ENCODE measurements at places on chromosomes 1 and 21. TPM values are rescaled to one million over a fixed set of nuclear protein-coding genes. Genes with fewer than 3 reads are reported as not detected.

AKIRIN1 gene
- 49.3 TPM for polyA plus RNA-seq

PLCH2 gene
- 5.0 TPM for polyA plus RNA-seq

LCE2A gene
- not detected for polyA plus RNA-seq

LRRC53 gene
- polyA plus RNA-seq: 0.25 TPM

PGLYRP3 gene
- polyA plus RNA-seq: not detected

NBL1 gene
- 53.5 TPM for polyA plus RNA-seq

DISC1 gene
- polyA plus RNA-seq: 2.4 TPM

LEMD1 gene
- polyA plus RNA-seq: 1.0 TPM

FCMR gene
- polyA plus RNA-seq: 4.4 TPM

MTARC2 gene
- polyA plus RNA-seq: 93.5 TPM

FCAMR gene
- polyA plus RNA-seq: 5.3 TPM

KCNC4 gene
- 3.5 TPM for polyA plus RNA-seq

LRRC71 gene
- 0.28 TPM for polyA plus RNA-seq

Measured in large intestine (tissue), 12 donors.